Stimulated activated CD4-positive, alpha-beta T cell treated with anti-CD3 and anti-CD28 coated beads, Interleukin-4, amount 100 ng/mL, for 24 hours (primary cell): ENCODE measurements at places on chromosomes 5 and 9.

- DNase-seq = peak; percentile 44
These were observed 820 bp upstream of the NFX1 start for GRCh38 chr9:33289496-33289895.

GRCh38 chr5:14925326-14925725, 53.7 kb upstream of the ANKH start:
- no peak for DNase-seq

DNA sequence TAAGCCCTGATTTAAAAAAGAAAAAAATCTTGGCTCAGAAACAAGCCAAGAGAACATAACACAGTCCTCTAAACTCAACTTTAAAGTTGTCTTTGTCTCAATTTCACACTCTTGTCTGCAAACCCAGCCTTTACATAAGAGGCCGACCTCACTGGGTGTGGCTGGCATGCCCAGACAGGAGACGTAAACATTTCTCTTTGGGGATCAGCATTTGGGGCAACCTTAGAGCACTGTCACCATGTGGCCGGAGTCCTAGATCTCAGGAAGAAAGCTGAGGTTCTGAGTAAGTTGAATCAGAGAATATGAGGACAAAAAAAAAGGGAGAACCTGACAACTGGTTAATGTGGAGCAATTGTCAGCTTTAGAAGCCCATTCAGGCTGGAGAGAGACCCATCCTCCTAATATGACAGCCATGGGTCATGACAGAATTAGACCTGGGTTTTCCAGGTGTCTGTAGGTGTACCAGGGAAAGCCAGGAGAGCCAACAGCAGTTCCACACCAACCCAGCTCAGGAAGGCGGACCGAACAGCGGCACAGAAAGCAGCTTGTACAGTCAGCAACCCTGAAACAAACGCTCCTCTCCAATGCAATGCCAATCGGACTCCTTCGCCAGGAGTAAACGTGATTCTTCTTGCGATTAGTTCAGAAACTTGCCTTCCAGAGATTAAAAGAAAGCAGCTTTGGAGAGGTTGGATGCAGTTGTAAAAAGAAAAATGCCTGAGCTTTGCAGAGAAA, 97.9 kb upstream of the MAP3K1 start:
- no peak for DNase-seq

GRCh38 chr9:117744369-117744768, 40.2 kb downstream of the TLR4 start:
- no peak for DNase-seq

GRCh38 chr9:37609735-37610397, 17.5 kb upstream of the TOMM5 start:
- DNase-seq = no peak

GRCh38 chr5:132370181-132370970, 866 bp downstream of the SLC22A5 start:
- no peak for DNase-seq

DNA sequence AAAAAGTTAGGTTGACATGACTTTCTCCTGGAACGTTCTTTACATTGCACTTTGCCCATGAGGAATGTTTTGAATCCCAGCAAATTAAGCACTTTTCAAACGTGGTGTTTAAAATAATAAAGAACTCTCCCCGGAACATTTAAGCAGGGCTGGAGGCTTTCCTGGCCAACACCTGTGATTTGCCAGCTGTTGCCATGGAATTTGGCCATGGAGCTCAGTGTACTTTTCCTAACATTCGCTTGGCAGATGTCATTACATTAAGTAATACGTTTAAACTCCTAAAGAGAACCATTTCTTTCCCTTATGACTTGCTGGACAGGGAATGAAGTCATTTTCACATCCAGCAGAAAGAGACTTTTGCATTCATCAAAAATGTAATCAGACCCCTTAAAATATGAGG, 146.1 kb downstream of the GAS1 start:
- DNase-seq = no peak

GRCh38 chr9:130729145-130729544, 35.6 kb downstream of the EXOSC2 start:
- no peak for DNase-seq

DNA sequence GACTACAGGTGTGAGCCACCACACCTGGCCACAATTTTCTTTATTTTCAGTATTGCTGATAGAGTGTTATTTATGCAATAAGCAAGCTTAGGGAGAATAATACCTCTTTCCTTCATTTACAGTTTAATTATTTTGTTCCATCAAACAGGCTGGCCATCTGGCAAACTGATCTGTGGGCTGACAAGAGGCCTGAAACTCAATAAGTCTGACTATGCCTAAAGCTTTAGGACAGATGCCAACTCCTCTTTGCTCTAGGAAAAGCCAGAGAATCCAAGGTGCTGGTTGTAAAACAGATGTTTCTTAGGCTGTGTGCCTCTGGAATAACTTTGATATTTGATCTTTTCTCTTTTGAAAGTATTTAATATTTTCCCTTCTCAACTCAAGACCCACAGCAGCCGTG, 98.4 kb downstream of the TARS1 start:
- no peak for DNase-seq

GRCh38 chr9:132857031-132857430, 21.1 kb downstream of the AK8 start:
- DNase-seq = no peak

DNA sequence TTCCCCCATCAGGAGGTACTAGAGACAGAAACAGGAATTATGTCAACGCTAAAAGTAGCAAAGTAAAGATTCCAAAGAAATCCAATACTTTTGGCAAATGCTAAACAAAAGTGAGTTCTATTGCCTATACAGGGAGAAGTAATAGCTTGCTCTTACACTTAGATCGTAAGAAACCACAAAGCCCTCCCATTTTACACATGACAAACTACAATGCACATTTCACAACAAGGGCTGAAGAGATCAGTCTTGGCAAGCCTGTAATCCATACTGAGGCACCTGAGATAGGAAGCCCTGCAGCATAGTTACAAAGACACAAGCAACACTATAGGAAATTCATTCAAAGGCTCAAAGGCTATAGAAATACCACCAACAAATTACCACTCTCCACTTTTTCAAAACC, 7.7 kb downstream of the HNRNPK start:
- no peak for DNase-seq

DNA sequence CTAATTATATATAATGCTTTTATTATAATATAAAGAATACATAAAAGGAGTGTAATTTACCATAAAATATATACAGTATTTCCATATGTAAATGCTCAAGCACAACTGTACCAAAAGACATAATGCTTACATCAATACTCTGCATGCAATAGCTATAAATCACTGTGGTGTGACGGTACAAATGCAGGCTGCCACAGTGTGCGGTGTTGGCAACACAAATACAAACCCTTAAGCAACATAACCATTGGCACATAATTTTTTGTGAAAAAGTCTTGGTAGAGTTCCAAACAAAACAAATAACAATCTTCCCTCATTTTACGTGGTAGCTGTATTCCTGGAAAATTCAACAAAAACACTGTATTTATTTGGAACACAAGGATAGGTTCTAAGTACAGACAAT, 1.9 kb upstream of the SHISAL2B start:
- no peak for DNase-seq

DNA sequence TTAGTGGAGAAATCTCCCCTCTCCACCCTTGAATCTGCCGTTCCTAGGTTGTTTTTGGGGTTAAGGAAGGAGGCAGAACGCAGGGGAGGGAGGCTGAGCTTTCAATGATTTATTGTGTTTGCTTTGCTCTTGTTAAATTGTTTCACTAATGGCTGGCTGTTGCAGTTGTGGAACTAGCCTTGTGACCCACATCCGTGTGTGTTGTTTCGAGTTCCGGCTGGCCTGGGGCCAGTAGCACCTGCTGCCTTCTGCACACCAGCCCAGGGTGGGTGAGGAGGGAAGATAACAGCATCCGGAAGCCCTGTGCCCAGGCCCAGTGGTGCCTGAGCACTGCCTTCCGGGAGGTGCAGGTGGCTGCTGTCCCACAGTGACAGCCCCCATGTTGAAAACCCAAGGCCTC, 3.6 kb downstream of the ERGIC1 start:
- no peak for DNase-seq

DNA sequence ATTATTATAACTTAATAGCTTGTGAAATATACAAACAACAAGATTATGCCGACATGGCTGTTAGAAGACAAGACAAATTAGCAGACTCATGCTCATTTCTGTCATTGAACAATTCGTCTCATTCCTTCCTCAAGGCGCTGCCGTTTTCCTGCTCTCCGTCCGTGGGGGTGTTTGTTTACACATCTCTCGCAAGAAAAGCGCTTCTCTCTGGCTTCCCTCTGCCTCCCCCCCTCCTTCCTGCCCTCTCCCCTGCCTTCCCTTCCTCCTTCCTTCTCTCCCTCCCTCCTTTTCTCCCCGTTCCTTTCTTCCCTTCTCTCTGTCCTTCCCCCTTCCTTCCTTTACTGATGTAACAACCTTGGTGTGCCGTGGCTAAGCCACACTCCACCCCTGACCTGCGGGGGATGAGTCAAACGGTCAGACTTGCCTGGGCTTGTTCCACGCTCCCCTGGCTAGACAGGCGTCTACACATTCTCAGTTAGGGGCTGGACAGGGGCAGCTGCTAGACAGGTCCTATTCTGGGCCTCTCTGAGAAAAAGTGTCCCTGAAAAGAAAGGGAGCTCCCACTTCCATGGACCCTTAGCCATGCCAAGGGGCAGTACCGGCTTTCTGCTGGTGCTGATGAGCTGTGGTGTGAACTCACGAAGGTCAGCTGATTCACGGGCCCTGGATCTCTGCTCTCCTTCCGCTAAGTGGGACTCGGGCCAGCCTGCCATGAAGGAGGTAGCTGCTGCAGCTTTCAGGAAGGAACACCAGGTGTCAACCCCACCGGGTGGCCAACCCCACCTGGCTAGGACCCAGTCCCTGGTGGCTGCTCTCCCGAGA, 32.0 kb upstream of the SPTLC1 start:
- no peak for DNase-seq

DNA sequence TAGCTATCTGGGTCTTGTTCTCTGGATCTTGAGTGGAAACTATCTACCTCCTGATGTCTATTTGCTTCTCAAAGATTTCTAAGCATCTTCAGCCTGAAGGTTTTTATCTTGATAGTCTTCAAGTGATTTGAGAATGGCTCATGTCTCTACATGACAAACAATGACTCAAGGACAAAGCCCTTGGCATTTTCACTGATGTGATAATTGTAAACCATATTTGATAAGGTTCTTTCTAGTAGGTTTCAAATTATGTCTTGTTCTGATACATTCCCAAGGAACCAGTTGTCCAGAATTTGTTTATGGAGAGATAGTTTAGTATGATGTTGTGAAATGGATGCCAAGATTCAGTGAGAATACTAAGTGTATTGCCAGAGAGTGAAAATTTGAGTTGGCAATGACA, 1079.3 kb upstream of the CDH9 start:
- DNase-seq = no peak

DNA sequence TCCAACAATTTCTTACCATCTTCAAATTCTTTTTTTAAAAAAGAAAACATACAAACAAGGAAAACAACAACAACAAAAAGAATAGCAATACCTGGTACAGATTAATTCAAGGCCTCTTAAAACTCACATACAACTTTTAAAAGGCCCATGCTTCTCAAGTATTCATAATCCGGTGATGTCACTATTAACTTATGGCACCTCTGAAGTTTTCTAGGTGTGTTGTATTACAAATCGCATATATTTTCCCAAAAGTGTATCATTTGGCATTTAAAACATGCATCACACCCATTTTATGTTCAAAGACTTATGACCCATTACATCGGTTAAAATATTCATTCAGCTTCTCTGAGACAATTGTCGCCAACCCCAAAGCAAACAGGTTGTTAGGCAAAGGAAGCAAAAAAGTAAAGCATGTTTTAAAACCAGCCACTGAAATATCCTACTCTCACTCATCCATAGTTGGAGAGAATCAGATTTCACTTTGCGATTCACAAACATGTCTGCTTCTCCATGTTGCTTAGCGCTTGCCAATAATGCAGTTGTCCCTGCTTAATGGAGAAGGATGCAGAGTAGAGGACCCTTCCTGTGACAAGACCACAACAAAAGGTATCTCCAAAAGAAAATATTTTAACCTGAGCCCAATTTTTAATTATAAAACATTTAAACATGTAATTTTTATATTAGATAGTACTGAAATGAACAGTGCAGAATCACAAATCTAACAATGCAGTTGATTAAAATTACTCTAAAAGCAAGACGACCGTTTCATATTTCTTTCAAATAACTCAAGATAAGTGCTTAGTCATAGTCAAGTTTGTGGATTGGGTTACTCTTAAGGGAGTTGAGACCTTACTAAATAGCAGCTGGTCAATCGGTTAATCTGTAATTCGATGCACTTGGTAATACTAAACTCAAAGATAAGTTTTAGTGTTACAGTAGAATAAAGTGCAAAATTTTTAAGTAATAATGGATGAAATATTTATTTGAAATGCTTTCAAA, 1.6 kb downstream of the SKP1 start:
- DNase-seq = no peak

GRCh38 chr5:76763136-76763535, 47.2 kb downstream of the F2R start:
- no peak for DNase-seq

DNA sequence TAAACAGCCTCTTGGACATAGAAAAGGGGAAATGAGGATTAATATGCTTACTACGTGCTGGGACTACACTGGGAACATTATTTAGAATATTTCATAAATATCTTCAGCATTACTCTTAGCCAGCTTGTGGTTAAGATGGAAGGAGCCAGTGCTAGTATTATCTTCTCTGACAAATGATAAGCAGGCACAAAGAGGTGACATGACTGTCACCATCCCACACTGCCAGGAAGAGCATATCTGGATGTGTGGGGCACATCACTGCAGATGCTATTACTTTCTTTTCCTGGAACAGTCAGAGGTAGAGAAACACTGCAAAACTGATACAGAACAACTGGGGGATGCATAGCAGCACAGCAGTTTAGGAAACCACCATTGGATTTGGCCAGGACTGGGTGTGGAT, 281.0 kb upstream of the TNC start:
- no peak for DNase-seq

DNA sequence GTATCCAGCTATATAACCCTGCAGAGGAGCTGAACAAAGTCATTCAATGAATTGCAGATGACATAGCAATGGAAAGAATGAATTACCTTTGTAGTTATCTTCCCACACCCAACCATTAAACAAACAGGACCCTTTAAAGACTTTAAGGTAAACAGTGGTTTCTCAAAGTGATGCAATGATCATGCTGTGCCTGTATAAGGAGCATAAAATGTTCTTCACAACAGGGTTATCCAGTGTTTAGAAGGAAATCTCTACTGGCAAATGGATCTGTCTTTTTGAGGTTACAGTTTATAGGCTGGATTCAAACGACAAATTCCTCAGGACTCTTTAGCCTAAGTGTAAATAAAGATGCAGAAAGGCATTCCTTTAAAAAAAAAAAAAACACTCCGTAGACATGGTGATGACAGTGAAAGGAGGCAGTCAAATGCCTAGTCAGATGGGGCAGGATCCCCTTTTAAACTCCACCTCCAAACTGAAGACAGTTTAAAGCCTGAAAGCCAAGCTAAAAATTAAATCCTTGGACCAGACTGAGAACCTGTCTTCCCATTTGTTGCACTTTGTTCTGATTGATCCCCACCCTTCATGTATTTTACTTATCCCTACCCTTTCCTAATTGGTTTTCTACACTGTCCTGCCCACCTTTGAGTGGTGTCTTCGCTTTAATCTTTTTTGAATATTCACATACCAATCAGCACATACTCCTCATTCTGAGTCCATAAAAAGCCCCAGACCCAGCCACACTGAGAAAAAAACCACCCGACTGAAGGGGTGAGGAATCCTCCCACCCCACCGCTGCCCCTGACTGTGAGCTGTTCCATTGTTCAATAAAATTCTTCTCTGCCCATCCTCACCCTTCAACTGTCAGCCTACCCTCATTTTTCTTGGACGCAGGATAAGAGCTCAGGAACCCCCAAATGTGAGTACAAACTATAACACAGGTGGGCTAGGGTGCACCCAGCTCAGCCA, 761.3 kb upstream of the DMAC1 start:
- no peak for DNase-seq

GRCh38 chr9:134551644-134552348, 89.8 kb upstream of the COL5A1 start:
- DNase-seq = no peak
